Stimulated activated CD4-positive, alpha-beta T cell treated with anti-CD3 and anti-CD28 coated beads, Interleukin-1b, Interleukin-23, amount 100 ng/mL, for 48 hours (primary cell): ENCODE measurements at places on chromosomes 5 and 9.

DNA sequence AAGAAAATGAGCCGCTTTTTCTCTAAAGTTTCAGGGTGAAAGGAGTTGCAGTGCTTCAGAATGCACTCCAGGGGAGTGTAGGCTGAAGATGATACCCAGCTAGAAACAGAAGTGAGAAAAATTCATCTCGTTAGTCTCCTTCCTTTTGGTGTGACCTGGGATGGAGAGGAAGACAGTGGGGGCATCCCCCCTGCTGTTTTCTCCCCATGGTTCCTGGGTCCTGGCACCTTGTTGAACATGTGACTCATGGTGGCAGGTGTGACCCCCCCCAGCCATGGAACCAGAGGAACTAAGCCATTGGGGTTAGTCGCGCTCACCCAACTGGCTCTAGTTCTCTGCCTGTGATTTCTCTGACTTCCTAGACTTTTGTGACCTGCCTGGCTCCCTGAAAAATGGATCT lies 424.6 kb downstream of the CSNK1G3 start:
- DNase-seq = no peak

- DNase-seq = no peak
These were observed 124.8 kb upstream of the SLC1A3 start for GRCh38 chr5:36481454-36482120.

DNA sequence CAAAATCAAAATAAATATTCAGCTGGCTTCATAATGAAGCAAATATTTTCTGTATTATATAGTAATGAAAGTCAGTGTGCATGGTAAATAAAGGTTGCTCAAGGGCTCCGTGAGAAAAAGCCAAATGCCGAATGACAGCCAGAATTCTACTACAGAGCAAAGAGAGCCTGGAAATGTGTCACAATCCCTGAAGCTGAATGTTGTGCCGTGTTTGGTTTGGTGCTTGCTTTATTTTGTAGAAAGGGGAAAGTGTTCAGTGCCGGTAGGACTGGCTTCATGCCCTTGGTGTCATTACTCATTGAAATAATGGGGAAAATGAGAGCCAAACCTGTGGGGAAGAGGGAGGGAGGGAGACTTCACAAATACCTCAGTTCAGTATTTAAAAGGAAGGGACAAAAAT lies 26.8 kb upstream of the ADAMTSL1 start:
- no peak for DNase-seq

DNA sequence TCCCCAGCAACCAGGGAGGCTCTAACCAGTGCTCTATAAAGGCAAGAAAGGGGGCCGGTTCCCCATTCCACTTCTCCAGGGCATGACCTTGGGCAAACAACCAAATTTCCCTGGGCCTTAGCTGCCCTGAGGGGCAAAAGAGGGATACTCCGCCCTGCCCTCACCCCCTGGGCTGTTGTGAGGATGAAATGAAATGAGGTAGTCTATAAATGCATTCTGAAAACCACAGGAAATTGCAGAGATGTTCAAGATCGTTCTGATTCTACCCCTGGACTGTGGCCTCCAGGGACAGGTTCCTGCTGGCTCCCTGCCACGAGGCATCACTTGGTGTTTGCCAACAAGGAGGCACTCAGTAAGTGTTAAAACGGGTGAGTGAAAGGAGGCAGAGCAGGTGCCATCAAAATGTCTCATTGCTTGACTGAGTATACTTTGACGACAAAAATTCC lies 5.7 kb downstream of the RAPGEF1 start:
- DNase-seq = no peak

GRCh38 chr9:75699017-75699416 lies 191.5 kb upstream of the PCSK5 start:
- DNase-seq = no peak

DNA sequence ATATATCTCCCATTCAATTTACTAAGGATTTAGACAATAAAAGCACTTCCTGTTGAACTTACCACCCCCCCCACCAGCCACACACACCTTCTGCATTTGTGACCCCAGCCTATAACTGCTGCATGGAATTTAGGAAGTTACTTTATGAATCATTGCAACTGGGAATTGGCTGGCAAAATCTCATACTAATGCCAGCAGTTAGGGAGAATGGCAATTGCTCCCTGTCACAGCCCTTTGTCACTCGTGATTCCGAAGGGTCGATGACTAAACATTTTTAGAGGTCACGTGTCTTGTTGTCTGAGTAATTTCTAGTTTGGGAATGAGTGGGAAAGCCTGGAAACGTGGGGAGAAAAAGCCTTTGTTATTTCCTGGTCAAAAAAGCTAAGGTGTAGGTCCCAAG lies 46.6 kb upstream of the PCA3 start:
- no peak for DNase-seq

- DNase-seq = no peak
These were observed 179.4 kb downstream of the SEMA6A start for GRCh38 chr5:116395226-116395625.

GRCh38 chr5:93583439-93583767 lies 381 bp downstream of the NR2F1 start:
- no peak for DNase-seq

GRCh38 chr9:94014066-94014654 lies 59.0 kb upstream of the BARX1 start:
- DNase-seq = no peak

DNA sequence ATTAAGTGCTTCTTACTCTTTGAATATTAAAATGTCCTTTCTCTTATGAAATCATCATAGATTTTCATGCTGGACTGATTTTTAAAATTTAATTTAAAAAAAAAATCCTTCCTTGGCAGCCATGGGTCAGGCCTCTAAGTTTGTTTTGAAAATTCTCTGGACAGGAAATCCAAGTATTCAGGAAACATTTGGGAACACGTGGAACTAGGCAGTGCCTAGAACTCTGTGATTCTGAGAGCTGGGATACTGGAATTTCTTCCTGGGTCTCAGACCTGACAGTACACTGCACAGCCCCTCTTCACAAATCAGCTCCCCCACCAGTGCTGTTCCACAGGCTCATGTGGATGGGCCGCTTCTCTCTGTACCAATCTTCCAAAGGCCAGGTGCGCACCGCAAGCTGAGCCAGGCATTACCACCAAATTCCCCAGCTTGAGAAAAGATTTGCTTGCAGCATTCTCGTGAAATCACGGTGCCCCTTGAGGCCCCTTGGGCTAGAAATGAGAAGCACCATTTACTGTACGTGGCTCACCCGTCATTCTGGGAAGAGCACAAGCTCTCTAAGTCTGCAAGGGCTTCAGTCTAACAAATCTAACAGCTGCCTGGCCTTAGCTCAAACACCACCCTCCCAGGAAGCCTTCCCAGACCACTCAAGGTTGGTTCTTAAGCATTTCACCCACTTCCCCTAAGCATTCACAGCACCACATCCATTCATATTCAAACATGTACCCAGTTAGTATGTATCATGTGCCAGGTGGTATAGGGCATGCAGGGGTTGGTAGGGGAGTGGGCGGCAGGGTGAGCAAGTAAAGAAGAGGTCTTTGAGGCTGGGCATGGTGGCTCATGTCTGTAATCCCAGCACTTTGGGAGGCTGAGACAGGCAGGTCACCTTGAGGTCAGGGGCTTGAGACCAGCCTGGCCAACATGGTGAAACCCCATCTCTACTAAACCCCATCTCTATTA lies 26.5 kb downstream of the B4GALT1 start:
- DNase-seq = peak; percentile 44

DNA sequence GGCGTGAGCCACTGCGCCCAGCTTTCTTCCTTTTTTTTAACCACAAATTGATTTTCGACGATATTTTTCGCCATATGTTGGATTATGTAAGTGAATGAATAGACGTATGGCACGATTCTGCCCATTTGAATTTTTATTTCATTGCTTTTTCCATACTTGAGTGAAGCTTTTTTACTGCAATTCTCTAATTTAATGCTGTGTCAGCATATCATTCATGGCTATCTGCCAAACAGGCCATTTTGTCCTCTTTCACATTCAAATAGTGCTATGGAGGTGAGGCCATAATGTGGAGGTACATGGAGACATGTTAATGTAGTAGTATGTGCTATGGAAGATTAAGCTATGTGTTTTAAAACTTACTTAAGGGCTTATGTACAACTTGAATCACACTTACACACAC lies 152.1 kb upstream of the TUSC1 start:
- no peak for DNase-seq

- no peak for DNase-seq
These were observed 152.0 kb downstream of the TRPM6 start for GRCh38 chr9:74735761-74736160.

- DNase-seq = no peak
These were observed 397.8 kb downstream of the EFNA5 start for GRCh38 chr5:107272954-107273353.

DNA sequence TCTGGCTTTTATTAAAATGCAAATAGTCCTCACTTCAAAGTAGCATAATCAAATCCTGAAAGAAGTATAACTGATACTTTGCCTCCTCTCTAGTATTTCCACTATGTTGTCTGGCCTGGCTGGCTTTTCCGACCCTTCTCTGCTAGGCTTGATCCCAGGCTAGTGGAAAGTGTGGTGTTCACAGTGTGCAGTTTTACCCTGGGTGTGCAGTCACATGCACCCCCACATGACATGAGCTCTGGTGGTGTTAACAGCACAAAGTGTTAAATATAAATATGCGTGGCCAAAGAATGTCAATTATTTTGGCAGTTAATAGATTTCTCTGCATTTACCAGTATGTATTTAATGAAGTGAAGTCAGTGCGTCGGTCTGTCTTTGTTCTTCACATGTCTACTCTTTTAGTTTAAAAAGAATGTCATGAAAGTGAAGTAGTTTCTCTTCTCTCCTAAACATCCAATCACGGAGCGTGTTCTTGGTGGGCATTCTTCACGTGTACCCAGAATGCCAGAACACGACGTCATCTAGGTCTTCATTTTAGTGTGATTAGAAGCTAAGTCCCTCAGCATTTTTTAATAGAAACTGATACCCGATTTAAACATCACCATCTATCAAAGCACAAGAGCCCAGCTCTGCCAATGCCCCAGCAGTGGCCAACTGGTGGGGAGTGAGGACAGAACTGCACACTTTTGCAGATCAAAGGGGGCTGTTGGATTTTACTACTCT lies 286.4 kb downstream of the FANCC start:
- DNase-seq = no peak

- no peak for DNase-seq
These were observed 12.5 kb downstream of the TRIP13 start for GRCh38 chr5:905139-905642.

- no peak for DNase-seq
These were observed 1147.5 kb upstream of the C9orf72 start for GRCh38 chr9:28720746-28721145.

- no peak for DNase-seq
These were observed 55.7 kb upstream of the SAP30L start for GRCh38 chr5:154390096-154390495.
